AG08396 (cell line): ENCODE measurements at places on chromosomes 7 and 10.

DNA sequence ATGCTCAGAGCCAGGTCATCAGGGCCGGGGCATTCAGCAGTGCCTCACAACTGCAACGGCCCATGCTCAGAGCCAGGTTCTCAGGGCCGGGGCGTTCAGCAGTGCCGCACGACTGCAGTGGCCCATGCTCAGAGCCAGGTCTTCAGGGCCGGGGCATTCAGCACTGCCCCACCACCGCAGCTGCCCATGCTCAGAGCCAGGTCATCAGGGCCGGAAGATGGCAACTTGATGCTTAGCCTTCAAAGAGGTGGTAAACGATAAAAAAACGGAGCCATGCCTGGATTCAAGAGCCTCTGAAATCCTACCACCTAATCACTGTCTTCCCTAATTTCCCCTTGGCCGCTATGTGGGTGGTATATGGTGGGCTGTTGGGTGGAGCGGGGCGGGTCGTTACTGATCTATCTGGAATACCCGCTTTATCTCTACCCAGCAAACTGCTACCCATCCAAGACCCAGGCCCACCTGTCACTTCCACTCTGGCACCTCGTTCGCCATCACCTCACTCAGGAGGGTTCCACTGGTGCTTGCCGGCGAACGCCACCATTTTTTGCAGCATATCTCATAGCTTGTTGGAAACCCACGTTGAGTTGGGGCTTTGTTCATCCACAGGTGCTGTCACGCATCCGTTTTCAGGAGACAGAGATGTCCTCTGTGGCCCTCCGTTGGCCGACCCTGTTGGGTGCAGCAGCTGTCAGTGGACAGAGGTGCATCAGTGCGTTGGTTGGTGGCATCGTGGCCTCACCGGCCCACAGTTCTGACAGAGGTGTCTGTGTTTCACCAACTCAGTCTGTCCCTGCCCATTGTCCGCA, 221.1 kb downstream of the EBF3 start:
- no peak for DNase-seq

GRCh38 chr7:127904670-127904985, 126.6 kb downstream of the LRRC4 start:
- DNase-seq = no peak

- DNase-seq = peak; percentile 76
Observed at GRCh38 chr10:25059990-25060389, 43.6 kb downstream of the THNSL1 start.

- no peak for DNase-seq
Observed at GRCh38 chr7:111063166-111063565, 27.8 kb upstream of the LRRN3 start.

DNA sequence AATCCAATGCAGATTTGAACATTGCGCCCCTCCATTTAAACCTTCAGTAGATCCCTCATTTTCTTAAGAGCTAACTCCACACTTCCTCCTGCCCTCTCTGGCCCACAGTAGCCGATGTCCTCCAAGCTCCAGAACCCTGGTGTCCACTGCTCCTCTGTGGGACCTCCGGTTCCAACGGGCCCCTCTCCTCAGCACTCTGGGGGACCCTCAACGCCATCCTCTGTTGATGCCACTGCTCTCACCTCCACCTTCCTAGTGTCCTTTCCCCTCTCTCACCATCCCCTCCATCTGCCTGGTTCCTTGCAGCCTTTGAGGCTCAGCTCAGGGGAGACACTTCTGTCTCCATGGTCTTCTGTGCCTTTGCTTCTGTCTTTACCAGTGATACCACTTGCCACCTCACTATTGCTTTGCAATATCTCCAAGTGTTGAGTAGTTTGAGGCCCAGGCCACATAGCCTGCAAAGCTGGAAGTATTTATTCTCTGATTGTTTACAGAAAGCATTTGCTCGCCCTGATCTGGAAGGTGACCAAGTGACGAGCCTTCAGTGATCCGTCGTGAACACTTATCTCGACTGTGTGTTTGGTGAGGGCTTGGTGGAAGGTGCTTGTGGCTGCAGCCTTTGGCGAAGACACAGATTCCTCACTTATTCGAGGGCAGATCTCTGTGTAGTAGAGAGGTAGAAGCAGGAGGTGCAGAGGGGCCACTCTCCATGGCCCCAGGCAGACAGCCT, 104.8 kb upstream of the SHH start:
- DNase-seq = no peak

DNA sequence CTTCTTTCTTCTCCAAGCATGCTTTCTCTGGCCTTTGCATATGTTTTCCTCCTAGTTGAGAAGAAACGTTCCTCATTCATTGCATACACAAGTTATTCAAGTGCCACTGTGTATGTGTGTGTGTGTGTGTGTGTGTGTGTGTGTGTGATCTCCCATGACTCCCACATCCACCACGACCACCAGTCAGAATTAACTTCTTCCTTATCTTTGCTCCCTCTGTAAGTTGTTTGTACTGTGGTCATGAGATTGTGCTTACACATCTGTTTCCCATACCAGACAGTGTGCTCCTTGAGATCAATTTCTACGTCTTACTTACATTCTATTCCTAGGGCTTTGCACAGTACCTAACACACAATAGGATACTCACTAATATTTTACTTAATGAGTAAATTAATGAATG, 22.4 kb upstream of the FAM13C start:
- DNase-seq = no peak

GRCh38 chr7:158966780-158967390, 110.5 kb downstream of the DYNC2I1 start:
- DNase-seq = no peak

DNA sequence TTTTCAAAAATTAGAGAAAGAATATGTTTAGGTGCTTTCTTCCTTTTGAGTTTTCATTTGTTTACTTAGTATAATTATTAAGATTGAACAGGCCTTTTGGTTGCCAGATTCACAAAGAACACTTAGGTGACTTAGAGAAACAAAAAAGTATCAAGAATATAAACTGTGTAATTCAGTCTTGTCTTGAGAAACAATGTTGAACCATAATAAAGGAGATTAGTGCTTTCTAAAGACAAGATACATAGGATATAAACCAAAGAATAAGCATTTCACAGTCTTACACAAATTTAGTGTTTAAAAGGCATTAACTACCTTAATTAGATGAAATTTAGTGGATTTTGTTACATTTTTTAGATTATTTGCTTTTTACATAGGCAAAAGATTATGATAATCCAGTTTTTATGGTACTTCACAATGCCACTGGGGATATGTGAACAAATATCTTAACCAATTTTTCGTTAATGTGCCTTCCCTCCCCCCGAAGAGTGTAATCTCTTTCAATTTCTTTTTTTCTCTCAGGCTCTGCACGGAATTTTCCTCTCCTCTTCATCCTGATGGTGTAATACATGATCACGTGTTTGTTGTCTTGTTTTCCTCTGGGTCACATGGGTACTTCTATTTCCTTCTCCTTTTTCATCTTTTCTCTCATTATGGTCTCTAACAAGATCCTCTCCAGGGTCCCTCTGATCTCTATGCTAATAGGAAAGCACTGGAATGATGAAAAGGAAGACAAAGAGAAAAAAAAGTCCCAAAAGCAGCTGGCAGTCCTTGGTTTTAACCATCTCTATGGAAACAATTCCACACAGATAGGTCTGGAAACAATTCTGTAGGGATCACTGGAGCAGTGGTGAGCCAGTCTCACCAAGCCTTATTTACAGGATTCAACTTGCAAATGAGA, 3.7 kb upstream of the HNRNPH3 start:
- peak; percentile 53 for DNase-seq

DNA sequence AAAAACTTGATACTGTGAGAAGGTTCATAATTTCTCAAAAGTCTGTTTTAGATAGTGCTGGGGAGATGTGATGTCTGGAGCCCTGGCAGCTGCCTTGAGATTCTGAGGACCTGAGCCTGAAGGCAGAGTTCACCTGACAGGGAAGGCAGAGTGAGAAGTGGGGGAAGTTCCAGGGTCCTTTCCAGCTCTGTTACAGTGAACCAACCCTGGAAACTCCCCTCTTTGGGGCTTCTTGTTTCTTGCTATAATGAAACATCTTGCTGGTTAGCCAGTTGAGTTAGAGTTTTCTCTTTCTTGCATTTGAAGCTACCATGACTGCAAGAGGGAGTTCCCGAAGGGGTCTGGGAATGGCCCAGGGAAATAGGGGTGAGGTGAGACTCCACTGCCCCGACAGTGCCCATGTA, 158.9 kb upstream of the TNRC18 start:
- DNase-seq = no peak

DNA sequence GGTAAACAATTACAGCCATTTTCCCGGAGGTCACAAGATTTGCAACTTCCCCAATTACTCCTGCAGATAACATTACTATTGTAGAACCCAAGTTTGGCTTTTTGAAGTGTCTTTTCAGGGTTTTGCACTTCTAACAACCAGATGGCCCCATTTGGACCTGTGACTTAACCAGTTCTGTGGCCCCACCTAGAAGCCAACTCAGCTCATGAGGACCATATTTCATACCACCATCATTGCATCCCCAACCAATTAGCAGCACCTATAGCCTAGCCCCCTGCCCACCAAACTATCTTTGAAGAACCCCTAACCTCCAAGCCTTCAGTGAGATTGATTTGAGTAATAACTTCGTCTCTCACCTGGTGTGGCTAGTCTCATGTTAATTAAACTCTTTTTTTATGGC, 51.3 kb upstream of the WDR11 start:
- no peak for DNase-seq

GRCh38 chr7:155603205-155603857, 41.1 kb upstream of the RBM33 start:
- DNase-seq = no peak

- DNase-seq = no peak
Observed at GRCh38 chr10:11794566-11794965, 28.6 kb upstream of the PROSER2 start.

DNA sequence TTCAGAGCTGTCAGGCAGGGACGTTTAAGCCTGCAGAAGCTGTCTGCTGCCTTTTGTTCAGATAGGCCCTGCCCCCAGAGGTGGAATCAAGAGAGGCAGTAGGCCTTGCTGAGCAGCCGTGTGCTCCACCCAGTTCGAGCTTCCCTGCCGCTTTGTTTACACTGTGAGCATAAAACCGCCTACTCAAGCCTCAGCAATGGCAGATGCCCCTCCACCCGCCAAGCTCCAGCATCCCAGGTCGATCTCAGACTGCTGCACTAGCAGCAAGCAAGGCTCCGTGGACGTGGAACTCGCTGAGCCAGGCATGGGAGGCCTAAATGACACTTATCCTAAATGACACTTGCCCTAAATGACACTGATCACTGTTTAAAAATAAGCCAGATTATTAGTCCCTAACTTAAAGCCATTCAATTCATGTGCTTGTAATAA, 6.8 kb upstream of the ASB15 start:
- no peak for DNase-seq

DNA sequence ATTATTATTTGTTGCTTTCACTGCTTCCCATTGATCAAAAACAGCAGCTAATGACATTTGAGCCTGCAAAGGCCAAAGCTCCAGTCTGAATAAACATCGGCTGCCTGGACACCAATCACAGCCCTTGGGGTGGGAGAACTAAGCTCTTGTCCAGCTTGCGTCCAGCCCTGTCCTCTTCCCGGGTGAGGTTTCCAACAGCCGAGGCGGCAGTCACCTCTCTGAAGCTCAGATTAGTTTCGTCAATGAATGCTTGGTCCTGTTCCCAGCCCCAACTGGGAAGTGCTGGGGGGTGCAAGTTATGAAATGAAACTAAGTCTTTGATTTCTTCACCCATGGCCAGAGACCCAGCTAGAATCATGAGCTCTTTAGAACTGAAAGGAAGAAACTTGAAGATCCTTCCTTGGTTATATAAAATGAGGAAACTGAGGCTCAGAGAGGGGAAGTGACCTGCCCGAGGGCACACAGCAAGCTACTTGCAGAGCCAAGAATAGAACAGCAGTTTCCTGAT, 114.0 kb upstream of the TCF7L2 start:
- peak; percentile 30 for DNase-seq

DNA sequence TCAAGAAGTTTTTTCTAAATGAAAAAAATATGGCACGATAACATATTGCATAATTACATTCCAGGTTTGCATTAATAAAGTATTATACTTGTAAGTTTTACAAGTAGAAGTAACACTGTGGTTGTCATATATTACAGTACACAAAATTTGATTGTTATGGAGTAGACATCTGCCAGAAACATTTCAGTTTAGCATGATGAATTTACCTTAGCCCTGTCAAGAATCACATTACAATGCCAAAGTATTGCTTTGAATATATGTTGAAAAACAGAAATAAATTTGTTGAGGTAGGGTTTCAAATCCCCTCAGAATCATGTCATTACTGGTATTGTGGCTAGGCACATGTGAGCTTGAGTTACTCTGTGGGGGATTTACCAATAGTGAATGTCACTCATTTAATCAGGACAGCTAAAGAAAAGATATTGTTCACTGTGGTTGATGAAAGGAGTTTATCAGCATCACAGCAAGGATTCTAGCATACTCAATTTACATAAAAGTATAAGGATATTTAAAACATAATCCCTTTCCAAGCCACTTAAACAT, 112.1 kb downstream of the MDFIC start:
- DNase-seq = no peak

DNA sequence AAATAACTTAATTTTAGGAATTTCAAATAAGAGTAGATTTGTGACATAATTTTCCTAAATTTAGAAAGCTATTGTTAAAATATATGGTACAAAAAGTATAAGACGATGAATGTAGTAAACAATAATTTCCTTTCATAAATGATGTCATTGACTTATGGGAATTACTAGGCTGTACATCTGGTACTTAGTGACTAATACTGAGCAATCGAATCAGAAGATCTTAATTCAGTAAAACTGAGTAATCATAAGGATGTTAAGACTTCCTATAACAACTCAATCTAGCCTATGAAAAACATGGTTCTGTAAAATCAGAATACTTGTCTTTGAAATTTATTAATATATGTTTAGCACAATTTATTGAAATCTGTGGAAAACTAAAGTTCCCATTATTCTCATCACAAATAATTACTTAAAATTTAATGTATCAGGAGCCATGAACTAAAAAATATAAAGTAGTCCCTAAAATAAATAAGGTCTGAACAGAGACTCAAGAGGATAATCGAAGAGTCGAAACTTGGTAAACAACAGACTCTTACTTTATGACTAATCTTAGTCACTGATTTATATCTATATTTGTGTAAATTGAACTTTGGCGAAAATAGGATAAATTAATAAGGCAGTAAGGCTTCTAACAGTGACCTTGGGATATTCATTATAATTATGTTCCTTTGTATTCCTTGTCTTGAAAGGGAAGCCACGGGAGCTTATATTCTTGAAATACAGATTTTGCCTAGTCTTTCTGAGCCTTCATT, 142.1 kb downstream of the HGF start:
- no peak for DNase-seq

GRCh38 chr7:112596260-112596659, 115.5 kb downstream of the LSMEM1 start:
- DNase-seq = no peak

DNA sequence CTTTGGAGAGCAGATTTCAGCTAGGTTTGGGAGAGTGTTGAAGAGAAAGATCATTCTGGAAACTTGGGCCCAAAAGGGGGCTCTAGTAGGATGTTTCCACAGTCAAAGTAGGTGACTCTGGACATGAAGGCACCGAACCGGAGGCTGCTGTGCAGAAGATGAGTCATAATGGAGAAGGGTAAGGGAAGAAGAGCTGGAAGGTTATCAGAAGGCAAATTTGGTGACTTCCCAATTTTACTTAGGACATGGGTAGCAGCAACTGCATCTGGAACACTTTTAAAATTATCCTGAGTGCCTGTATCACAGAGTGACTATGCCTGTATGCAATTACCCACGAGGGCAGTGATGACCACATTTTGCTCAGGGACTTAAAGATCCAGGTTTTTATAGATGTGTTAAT, 38.8 kb downstream of the PIK3AP1 start:
- DNase-seq = no peak

GRCh38 chr7:30705596-30705995, 23.3 kb upstream of the CRHR2 start:
- DNase-seq = no peak
